H9 (cell line): ENCODE measurements at places on chromosomes 1 and 21.

GRCh38 chr1:172758259-172758658 lies 99.4 kb downstream of the FASLG start:
- no peak overlapping the region for H3K4me3 ChIP-seq
- no peak for DNase-seq
- H3K27ac ChIP-seq: no peak overlapping the region
- H3K27me3 ChIP-seq: no peaks in the 10 kb centered on the region
- no peaks in the 10 kb centered on the region for H3K36me3 ChIP-seq
- no peaks in the 10 kb centered on the region for H3K4me1 ChIP-seq

DNA sequence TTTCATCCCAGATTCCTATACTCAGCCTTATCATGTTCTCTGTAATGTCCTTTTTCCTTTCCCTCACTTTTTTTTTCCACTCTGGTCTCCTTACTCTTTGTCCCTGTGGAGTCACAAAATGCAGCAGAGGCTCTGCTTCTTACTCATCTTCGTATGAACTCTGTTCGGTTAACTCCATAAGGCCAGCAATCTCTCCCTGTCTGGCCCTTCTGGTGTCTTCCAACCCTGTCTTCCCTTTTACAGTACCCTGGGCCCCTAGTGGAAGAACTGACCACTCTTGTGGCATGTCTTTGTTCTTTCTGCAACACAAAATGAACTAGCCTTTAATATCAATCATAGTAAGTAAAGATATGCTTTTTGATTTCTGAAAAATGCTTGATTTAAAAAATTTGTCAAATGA lies 7.1 kb downstream of the CD101 start:
- no peak overlapping the region for H3K27ac ChIP-seq
- no peaks in the 10 kb centered on the region for H3K36me3 ChIP-seq
- no peak for DNase-seq
- no peaks in the 10 kb centered on the region for H3K27me3 ChIP-seq
- H3K4me3 ChIP-seq: no peak overlapping the region

DNA sequence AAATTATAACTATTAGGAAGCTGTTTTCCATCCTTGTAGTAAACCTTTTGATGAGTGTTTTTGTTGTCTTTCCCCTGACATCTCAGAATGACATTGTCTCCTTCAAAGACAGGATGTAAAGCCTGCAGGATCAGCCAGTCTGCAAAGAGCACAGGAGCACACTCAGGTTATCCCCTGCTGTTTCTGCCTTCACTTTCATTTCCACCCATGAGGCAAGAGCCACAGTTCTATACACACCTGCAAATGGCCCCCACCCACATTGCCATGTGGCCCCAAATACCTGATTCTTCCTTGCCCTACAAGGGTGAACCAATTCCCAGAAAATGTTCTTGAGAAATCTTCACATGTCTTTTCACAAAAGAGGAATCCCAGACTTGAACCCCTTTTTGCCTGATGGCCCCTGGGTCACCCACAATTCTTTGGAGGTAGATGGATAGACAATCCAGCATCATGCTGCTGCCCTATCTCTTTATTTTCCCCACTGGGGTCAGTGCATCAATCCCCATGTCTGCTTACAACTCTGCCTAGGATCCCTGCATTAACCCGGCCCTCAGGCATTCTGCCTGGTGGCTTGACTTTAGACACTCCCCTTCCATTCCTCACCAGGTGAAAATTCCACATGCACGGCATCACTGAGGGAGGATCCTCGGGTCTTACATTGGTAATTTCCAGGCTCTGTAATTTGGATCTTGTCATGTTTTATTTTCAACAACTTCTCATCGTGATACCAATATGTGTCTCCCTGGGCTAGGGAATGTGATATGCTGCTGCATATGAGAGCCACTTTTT lies 2.6 kb downstream of the FCRL3 start:
- no peaks in the 10 kb centered on the region for H3K4me1 ChIP-seq
- H3K36me3 ChIP-seq: no peaks in the 10 kb centered on the region
- no peaks in the 10 kb centered on the region for H3K27me3 ChIP-seq
- no peak for DNase-seq

DNA sequence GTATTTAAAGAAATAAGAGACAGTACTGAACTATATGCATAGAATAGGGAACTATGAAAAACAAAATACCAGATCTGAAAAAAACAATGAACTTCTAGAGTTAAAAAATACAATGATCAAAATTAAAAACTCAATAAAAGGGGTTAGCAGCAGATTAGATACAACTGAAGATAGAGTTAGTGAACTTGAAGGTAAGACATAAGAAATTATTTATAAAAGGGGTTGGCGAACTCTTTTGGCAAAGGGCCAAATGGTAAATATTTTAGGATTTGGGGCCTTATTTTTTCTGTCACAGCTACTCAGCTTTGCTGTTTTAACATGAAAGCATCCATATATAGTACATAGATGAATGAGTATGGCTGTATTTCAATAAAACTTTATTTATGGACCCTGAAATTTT lies 111.4 kb downstream of the ST3GAL3 start:
- peaks cover 31% of the 10 kb centered on the region for H3K36me3 ChIP-seq
- peaks cover 3% of the 10 kb centered on the region; the same call in 1 of the 2 replicates for H3K4me1 ChIP-seq
- H3K27ac ChIP-seq: no peak overlapping the region
- no peak for DNase-seq
- no peaks in the 10 kb centered on the region for H3K27me3 ChIP-seq

- no peaks in the 10 kb centered on the region for H3K27me3 ChIP-seq
- no peaks in the 10 kb centered on the region for H3K36me3 ChIP-seq
- no peaks in the 10 kb centered on the region for H3K4me1 ChIP-seq
- DNase-seq: no peak
- no peak overlapping the region for H3K27ac ChIP-seq
Measured at GRCh38 chr1:66476774-66477173, 57.2 kb upstream of the SGIP1 start.

- no peak overlapping the region for H3K27ac ChIP-seq
- H3K36me3 ChIP-seq: peaks cover 11% of the 10 kb centered on the region
Measured at GRCh38 chr21:33108228-33108627, 38.3 kb downstream of the OLIG1 start.

GRCh38 chr1:61754545-61754944 lies 12.3 kb downstream of the PATJ start:
- H3K27me3 ChIP-seq: no peaks in the 10 kb centered on the region
- H3K4me1 ChIP-seq: no peaks in the 10 kb centered on the region; the same call in 1 of the 2 replicates
- H3K4me3 ChIP-seq: no peak overlapping the region
- no peaks in the 10 kb centered on the region for H3K36me3 ChIP-seq
- no peak for DNase-seq

- H3K4me1 ChIP-seq: no peaks in the 10 kb centered on the region
- no peaks in the 10 kb centered on the region for H3K27me3 ChIP-seq
- H3K27ac ChIP-seq: no peak overlapping the region
- no peak overlapping the region for H3K4me3 ChIP-seq
Measured at GRCh38 chr1:179976970-179977651, 22.5 kb downstream of the CEP350 start.

DNA sequence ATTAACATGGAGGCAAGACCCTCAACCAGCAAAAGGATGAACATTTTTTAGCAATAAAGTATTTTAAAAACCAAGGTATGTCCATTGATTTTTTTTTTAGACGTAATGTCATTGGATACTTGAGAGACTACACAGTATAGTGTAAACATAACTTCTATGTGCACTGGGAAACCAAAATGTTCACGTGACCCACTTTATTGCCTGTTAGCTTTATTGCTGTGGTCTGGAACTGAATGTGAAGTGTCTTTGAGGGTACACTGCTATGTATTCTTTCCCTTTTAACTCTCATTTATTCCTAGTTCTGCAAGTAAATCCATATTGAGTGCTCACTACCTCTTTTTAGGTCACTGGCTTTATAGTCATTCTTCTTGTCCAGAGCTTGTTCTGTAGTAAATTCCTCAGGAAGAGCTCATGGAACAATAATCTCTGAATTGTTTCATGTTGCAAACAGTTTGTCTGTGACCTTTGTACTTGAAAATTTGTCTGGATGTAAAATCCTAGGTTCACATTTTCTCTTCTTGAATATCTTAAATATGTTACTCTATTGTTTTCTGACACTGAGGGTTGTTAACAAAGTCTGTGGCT lies 20.6 kb downstream of the ABCD3 start:
- no peaks in the 10 kb centered on the region for H3K27me3 ChIP-seq
- H3K4me1 ChIP-seq: no peaks in the 10 kb centered on the region
- no peak overlapping the region for H3K27ac ChIP-seq
- peaks cover 52% of the 10 kb centered on the region for H3K36me3 ChIP-seq
- no peak for DNase-seq

- no peak within 1 kb of the TSS for H3K27ac ChIP-seq
- peak within 1 kb of the TSS; percentile 5; the same call in 1 of the 3 replicates for H3K4me3 ChIP-seq
- H3K27me3 ChIP-seq: no peaks in the 10 kb centered on the region
- peaks cover 7% of the 10 kb centered on the region; the same call in 1 of the 2 replicates for H3K36me3 ChIP-seq
Measured at GRCh38 chr1:10449751-10450150, at the start of gene CORT. CORT (plus strand) TSS chr1:10450031; CDS start chr1:10450224, 193 bp downstream.

- no peaks in the 10 kb centered on the region for H3K27me3 ChIP-seq
- no peak for DNase-seq
- H3K36me3 ChIP-seq: no peaks in the 10 kb centered on the region
Measured at GRCh38 chr1:15187175-15188129, 33.9 kb downstream of the TMEM51 start.

GRCh38 chr1:91120421-91120820 lies 98.6 kb upstream of the ZNF644 start:
- no peaks in the 10 kb centered on the region for H3K27me3 ChIP-seq
- DNase-seq: no peak
- peaks cover 25% of the 10 kb centered on the region for H3K4me1 ChIP-seq
- no peaks in the 10 kb centered on the region for H3K36me3 ChIP-seq

DNA sequence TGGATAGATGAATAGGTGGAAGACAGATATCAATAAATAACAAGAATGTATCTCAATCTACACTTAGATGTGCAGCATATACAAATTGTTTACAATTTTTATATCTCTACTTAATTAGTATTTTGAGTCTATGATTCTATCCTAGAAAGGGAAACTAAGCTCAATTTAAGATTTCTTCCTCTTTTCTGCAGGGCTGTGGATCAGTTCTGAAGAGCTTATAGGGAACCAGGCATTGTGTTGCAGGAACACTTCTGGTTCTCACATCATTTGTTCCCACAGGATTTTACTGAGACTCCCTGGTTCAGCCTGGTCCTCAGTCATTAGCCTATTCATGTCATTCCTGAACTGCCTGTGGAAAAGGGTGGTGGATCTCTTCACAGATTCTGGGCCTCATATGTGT lies 105.8 kb downstream of the TNFSF18 start:
- no peak overlapping the region for H3K27ac ChIP-seq
- DNase-seq: no peak
- no peak overlapping the region for H3K4me3 ChIP-seq
- no peaks in the 10 kb centered on the region for H3K4me1 ChIP-seq
- H3K27me3 ChIP-seq: no peaks in the 10 kb centered on the region

GRCh38 chr1:41572224-41572623 lies 87.7 kb upstream of the EDN2 start:
- no peak overlapping the region for H3K4me3 ChIP-seq
- no peaks in the 10 kb centered on the region for H3K4me1 ChIP-seq
- H3K36me3 ChIP-seq: no peaks in the 10 kb centered on the region
- H3K27me3 ChIP-seq: no peaks in the 10 kb centered on the region
- DNase-seq: no peak

DNA sequence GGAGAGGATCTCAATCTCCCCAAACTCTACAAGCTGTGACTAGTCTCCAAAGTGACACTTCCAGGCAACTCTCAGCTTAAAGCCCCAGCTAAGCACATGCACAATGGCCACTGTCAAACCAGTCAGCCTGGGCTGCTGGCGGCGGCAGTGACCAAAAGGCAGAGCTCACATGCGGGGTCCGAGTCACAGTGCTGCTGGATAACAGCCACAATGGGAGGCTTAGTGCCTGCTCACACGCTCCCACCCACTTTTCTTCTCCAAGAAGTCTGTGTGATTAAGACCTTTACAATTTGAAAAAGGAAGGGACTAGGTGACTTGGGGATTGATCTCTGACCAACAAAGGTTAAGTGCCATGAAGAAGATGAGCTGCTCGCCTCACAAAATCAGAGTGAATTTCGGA lies 16.8 kb downstream of the RIPK4 start:
- H3K4me3 ChIP-seq: no peak overlapping the region
- DNase-seq: no peak
- peaks cover 4% of the 10 kb centered on the region; the same call in 2 of the 3 replicates for H3K36me3 ChIP-seq
- H3K4me1 ChIP-seq: peaks cover 11% of the 10 kb centered on the region; the same call in 1 of the 2 replicates

DNA sequence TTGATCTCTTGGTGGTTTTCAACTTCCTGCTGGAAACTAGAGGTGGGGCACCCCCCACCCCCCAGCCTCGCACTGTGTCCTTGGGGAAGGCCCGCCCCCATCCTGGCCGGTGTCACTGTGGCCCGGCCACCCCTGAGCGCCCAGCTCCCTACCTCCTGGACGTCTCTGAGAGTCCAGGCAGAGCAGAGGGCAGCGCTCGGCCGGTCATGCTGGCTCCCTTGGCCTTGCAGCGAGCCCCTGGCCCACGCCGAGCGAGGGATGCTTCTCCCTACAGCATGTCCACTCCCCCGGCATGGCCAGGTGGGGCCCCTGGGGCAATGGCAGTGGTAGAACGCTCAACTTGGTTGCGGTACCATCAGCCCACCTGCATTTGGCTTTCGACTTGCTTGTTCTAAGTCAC lies 28.7 kb upstream of the TRAPPC10 start:
- no peak for DNase-seq
- H3K27me3 ChIP-seq: no peaks in the 10 kb centered on the region
- H3K27ac ChIP-seq: no peak overlapping the region
- no peaks in the 10 kb centered on the region; the same call in 1 of the 2 replicates for H3K4me1 ChIP-seq

- no peaks in the 10 kb centered on the region for H3K36me3 ChIP-seq
- DNase-seq: no peak
- H3K4me1 ChIP-seq: no peaks in the 10 kb centered on the region
Measured at GRCh38 chr1:115073298-115074087, 15.8 kb downstream of the TSPAN2 start.

DNA sequence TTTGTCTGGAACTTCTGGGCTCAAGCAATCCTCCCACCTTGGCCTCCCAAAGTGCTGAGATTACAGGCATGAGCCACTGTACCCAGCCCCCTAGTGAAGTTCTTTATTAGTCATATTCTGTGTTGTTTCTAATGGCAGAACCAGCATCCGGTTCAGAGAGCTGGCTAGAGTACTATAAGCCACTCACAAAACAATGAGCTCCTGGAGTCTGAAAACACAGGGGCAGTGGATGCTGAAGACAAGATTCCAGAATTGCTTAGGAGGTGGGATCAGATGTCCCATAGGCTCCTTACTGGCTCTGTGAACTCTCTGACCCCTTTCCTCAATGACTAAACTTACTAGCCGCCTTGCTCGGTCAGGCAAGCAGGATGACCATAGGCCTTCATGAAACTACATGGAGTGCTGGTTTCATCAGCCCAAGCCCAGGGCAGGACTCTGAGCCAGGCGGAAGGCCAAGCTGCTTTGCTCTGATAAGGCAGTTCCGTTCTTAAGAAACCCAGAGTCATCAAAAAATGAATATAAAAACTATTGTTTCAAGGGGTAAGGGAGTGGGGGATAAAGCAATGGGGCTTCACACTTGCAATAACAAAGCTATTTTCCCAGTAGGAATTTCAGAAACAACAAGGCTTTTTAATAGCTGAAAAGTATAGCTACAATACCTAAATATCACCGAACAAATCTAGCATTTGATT lies 8.1 kb downstream of the MTHFR start:
- H3K4me3 ChIP-seq: no peak overlapping the region
- no peaks in the 10 kb centered on the region for H3K4me1 ChIP-seq
- H3K27ac ChIP-seq: no peak overlapping the region
- peaks cover 48% of the 10 kb centered on the region for H3K36me3 ChIP-seq
- DNase-seq: no peak
